T1000 (cell line): ENCODE measurements at places on chromosomes 4 and X.

GRCh38 chr4:186727977-186728519 is 4.4 kb upstream of the FAT1 start:
- DNase-seq: no peak

DNA sequence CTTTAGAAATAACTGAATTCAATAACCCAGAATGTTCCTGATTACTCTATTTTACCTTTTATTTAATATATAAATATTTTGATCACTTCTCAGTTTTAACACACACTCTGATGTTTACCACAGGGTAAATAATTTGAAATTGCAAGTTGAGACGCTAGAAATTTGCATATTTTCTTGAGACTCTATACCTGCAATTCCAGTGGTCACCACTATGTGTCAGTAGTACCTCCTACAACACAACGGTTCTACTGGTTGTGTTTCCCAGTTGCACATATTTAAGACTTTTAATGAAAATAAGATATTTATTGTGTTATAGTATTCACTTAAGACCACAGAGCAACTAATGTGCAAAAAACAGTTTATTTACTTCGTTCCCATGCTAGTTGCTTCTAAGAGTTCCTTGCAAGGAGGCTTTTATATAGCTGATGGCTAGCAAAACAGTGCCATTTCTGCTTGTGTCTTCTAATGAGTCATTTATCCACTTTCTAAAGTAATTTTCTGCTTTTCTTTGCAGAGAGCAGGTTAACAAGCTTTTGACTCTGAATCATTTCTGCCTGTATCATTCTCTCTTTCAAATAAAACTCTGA is 98.9 kb upstream of the PDLIM3 start:
- no peak for DNase-seq

GRCh38 chrX:46039526-46039925 is 505.7 kb downstream of the ZNF674 start:
- no peak for DNase-seq

DNA sequence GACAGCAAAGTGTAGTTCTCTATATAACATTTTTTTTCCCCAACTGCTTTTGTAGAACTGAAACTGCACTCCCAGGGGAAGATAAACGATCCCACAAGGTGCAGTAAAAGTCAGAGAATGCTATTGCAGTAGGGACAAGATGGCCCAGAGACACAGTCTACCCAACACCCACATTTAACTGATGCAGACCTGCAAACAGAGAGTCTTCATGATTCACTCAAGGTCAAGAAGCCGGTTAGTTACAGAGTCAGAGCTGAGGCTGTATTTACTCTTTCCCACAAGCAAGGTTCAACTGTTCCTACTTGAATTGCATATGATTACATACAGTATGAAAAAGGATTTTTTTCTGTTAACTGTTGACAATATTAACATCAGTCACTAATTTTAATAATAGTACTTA is 654.6 kb downstream of the IL1RAPL1 start:
- no peak for DNase-seq

DNA sequence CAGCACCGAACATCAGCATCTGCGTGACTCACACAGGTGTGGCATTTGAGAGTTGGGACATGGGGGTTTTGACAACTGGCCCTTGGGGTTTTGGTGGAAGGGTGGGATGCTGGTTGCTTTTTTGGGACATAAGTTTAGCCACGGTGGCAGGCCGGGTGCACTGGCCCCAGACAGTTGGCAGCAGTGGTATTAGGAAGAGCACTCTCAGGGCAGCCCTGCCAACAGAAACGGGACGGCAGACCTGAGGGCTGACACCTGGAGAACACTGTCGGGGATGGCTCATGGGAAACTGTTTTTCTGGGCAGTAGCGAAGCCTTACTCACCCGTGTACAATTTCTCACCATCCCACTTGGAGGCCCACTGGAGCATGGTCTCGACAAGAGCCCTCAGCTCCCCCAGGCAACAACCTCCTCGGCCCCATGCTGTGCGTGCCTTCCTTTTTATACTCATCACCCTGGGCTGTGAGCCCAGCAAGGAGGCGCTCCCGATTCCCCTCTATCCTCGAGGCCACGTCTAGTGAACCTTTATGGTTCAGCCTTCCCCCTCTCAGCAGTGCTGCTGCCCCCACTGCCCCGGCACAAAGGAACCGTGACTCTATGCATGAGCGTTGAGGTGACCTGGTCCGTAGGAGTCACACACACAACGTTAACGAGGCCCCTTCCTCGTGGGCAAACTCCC is 30.6 kb downstream of the WDR1 start:
- DNase-seq: no peak

GRCh38 chrX:20514358-20514757 is 247.6 kb upstream of the RPS6KA3 start:
- peak; percentile 26 for DNase-seq

DNA sequence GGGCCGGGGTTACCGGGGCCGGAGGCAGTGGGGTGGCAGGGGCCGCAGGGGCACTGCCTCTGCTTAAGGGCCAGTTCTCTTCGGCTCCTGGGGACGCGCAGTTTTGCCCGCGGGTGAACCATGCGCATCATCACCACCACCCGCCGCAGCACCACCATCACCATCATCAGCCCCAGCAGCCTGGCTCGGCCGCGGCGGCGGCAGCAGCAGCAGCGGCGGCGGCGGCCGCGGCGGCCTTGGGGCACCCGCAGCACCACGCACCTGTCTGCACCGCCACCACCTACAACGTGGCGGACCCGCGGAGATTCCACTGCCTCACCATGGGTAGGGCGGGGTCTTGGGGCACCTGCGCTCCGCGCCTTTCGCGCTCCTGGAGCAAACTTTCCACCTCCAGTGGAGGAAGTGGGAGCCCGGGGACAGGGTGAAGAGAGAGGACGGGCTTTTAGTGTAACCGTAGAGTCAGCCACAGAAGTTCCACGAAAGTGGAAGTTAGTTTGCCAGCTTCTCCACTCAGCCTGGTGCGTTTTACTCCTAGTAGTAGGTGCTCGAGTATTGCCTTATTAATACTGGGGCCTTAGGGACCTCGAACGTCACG is 729 bp downstream of the GSX2 start:
- DNase-seq: no peak

GRCh38 chr4:7124689-7125442 is 57.0 kb upstream of the GRPEL1 start:
- DNase-seq: no peak

DNA sequence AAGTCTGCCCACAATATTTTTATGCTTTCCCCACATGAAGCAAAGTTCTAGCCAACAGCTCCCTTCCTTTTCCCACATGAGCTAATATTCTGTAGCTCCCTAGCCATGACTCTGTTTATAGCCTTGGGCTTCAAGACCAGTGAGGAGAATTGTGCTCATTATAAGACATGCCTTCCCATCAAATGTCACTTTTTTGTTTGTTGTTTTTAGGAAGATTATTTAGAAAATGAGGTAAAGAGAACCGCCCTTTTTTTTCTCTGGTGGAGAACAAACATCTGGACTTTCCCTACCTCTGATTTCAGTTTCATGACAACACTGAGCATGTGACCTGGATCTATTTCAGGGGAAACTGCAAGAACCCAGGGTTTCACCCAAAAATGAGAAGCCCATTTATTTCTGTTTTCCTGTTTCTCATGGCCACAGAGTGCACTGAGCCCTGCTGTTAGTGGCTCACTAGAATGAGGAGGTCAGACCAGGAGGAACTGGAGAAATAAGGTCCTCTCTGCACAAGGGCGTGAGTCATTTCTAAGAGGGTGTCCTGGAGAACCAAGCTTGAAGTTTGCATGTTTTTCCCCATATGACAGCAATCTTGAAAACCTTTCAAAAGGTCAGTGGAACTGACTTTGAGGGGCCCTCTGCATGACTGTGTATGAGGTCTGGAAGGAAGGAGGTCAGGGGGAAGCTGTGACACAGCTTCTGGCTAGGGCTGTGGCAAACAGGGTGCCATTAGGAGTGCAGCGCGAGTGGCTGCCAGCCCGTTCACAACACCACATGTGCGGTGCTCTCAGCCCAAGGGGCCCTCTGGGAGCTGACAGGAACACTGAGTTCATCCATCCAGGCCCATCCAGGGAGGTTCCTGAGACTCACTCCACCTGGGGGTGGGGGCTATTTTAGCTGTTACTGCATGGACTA is 55.2 kb downstream of the CHST7 start:
- no peak for DNase-seq

DNA sequence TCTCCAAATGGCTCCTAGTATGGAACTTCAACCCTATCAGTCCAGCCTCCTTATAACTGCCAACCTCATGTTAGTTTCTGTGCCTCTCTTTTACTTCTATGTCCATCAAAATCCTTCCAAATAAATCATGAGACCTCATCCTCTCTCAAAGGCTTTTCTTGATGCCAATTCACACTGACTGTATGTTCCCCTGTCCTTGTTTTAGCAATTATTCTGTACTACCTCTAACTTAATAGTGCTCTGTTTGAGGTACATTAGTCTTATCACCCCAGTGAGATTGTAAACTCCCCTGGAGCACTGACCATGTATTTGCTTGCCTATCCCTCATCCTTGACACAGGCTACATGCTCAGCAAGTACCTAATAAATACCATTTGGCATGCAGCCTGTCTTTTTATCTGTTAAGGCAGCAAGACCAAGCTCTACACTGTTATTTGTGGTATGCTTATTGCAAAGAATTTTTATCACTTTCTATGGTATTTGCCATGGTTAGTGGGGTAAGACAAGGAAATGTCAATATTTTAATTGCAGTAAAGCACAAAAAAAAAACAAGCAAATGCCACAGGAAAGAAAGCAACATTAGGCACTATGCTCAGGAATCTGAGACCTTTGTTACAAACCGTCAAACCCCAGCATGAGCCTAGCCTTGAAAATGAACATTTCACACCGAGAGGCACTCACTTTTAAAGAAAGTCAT is 119.2 kb downstream of the SMARCA1 start:
- no peak for DNase-seq

DNA sequence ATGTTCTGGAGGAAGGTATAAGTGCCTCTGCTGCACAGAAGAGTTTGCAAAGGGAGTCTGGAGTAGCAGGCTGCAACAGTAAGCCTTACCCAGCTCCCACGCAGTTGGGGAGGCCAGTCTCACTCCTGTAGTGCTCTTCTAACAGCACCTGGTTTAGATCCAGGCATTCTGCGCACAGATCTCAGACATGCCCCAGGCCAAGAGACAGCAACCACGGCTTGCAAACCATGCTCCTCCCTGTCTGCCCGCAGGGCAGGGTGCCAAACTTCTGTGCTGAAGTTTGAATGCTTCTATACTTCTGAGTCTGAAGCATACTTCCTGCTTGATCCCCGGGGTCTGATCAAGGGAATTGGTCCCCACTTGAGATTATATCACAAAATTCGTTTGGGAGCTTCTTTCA is 106.3 kb downstream of the LINC00632 start:
- DNase-seq: peak; percentile 18

- no peak for DNase-seq
Measured at GRCh38 chr4:52966781-52967180, 104.7 kb downstream of the RASL11B start.

DNA sequence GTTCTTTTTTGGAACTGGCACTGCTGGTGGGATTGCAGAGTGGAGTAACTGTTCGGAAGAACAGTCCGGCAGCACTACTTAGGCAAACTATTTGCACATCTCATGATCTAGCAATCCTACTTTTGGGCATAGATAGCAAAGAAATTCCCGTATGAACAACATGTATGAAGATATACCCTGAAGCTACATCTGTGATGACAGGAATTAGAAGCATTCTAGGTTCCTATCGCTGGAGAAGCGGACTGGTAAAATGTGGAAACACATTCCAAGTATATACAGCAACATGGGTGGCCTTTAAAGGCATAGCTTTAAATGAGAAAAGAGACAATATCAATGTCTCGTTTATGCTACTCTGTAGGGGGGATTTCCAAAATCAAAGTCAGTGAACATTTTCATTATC is 3.1 kb downstream of the DCAF16 start:
- no peak for DNase-seq

DNA sequence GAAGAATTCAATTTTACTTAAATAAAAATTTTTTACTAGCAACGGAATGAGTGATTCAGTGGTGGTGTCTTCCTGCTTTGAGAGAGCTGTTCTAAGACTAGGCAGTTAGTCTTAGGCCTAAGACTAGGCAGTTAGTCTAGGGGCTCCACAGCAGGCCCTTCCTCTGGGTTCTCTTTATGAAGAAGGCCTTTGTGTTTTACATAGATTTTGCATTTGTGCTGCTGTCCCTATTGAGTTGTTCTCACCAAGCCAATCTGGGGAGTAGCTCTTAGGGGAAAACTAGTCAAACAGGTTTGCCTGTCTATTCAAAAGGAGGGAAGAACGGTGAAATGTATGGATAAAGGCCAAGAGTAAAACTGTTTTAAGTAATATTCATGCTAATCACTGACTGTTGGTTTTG is 7.6 kb downstream of the UGT8 start:
- no peak for DNase-seq

DNA sequence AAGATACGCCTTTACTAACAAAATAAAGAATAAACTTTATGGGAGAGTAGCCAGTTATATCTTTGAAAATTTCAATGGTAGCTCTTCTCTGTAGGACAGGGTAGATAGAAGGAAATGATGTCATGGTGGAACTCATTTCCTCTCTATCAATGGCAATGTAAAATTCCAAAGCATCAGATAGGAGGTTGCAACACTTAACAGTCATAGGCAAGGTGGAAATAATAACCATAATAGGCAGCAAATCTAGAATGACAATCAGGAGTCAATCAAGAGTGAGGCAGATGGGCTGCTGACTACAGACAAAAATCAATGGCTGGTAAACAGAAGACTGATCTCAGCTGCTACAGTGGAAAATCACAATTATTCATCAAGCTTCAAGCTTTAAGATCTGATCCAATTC is 53.9 kb upstream of the TET2 start:
- no peak for DNase-seq

- no peak for DNase-seq
Measured at GRCh38 chrX:99468993-99469392, 941.1 kb downstream of the PCDH19 start.

GRCh38 chr4:103303011-103303410 is 104.9 kb upstream of the CENPE start:
- no peak for DNase-seq

- DNase-seq: no peak
Measured at GRCh38 chrX:110082161-110082560, 79.2 kb downstream of the TMEM164 start.

GRCh38 chr4:44016570-44017421 is 431.8 kb downstream of the KCTD8 start:
- no peak for DNase-seq

DNA sequence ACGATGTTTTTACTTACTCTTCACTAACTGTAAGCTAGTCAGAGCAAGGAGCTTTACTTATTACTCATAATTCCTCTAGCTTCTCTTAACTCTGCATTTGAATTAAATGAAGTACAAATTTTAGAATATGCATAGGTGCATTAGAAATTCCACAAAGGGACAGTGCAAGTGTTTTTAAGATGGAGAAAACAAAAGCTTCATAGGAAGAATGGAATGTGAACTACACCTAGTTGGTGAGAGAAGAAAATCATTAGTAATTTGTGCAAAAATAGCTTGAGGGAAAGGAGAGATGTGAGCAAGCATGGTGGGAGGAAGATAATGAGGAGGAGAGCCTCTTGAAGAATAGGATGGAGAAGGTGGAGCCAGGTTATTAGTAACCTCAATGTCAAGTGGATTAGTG is 77.5 kb upstream of the SMARCA5 start:
- DNase-seq: no peak

DNA sequence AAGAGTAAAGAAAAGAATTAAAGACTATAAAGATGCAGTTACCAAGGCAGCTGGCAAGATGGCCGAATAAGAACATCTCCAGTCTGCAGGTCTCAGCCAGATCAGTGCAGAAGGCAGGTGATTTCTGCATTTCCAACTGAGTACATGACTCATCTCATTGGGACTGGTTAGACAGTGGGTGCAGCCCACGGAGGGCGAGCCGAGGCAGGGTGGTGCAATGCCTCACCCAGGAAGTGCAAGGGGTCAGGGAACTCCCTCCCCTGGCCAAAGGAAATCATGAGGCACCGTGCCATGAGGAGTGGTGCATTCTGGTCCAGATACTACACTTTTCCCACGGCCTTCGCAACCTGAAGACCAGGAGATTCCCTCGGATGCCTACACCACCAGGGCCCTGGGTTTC is 20.5 kb downstream of the SPIN4 start:
- DNase-seq: no peak
